Activated CD8-positive, alpha-beta memory T cell treated with anti-CD3 and anti-CD28 coated beads, Interleukin-2, amount 10 ng/mL, durations not matched to agents 7 days and 5 days (primary cell): ENCODE measurements at places on chromosomes 13 and 19.

- DNase-seq = peak; percentile 18
These were observed 130.2 kb upstream of the SPACA7 start for GRCh38 chr13:112245989-112246388.

DNA sequence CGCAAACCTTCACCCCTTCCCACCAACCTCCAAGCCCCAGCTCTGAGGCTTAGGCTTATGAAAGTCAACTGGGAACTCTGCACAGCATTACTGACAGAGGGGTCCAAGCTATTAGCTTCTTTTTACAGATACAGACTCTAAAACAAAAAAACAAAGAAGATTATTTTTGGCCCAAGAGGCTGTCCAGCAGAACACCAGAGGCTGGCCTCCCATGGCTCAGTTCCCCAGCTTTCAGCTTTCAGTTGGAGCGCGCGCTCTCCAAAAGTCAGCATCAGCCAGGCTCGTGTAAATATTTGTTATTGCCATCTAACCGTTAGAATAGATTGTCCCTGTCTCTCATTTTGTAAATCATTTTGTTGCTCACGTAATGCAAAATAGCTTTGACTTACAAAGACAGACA is 58.4 kb downstream of the ZIC5 start:
- DNase-seq = no peak

DNA sequence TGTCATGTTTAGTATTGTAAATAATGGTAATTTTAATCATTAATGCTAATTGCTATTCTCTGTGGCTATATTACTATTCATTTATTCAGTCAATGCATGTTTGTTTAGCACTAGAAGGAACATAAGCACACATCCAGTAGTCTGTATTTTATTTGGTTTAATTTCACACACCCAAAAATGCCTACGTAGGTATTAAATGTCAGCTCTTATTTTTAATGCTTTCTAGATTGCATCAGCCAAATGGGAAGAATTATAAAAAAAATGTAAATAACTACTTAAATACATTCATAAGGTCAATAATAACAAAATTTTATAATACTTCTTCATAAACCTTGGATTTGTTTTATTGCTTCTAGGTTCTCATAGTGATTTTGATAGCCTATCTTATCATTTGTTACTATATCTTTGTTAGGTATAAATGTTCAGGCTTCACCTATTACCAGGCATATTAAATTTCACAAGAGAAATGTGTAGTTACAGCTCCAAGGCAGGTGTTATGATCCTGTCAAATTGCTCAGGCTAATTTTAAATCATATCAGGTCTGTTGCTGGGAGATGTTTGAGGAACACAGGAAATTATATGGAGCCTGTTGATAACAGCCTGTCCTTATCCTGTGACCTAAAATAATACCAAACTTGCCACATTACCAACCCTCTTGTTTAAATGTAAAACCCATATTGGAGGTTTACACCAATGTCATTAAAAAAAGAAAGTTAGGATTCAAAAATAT is 34.4 kb downstream of the ITGBL1 start:
- DNase-seq = no peak

DNA sequence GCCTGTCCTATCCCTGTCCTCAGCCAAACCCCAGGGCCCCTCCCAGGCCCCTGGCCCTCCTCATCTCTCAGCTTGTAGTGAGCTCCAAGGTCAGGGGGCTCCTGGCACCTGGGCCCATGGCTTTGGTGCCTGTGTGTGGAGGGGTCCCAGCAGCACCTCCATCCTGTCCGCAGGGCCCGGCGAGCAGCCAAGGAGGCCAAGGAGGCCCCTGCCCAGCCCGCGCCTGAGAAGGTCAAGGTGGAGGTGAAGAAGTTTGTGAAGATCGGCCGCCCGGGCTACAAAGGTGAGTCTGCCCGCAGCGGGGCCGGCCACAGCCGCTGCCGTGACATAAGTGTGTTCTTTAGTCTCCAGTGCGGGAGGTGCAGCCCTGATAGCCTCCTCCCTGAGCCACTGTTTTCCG is 3.9 kb upstream of the AMH start:
- no peak for DNase-seq

DNA sequence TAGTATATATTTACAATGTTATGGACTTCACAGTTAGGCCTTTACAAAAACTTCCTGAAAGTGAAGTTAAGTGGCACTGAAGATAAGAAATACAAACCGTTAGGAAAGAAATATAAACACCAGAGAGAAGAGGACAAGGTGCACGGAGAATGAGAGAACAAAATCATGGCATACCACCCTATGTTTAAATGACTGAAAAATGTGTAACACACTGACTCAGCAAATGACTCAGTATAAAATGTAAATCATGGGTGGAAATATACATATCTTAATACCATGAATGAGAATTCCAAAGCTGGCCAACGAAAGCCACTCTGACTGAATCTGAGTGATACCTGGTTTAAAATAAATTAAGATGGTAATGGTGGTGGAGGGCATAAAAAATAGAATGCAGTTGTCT is 260.8 kb downstream of the DNAJC15 start:
- DNase-seq = no peak

DNA sequence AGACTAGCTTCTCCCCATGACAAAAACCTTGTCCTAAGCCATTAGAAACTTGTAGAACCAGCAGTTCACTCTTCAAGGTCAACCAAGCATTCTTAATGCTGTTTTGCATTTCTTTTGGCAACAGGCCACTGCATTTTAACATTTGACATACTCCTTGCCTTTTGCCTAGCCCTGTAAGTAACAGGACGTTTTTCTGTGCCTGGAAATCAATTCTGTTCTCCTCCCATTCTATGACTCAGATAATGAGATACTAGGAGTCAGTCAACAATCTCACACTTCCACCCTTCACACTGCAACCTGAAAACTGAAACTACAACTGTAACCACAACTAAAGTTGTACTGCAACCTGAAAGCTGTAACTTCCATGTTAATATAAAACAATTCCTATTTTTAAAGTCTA is 268.7 kb downstream of the MZT1 start:
- DNase-seq = no peak

DNA sequence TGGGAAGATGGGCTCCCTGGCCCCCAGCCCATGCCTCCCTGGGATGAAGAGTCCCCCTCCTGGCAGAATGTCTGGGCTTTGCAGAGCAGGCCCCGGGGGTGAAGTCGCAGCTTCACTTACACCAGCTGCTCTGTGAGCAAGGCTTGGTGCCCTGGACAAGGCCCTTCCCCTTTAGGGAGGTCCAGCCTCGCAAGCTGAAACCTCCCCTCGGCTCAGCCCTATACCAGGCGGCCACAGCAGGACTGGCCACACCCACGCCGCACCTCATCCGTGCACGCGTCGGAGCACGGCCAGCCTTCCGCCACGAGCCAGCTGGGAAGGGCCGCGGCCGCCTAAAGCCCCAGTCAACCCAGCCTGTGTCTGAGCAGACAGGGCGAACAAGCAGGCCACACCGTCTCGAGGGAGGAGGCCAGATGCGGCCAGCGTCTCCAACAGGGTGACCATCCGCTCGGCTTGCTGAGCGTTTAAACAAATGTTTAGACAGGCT is 83.2 kb upstream of the MCF2L start:
- no peak for DNase-seq
